NK-92 treated with Interleukin-12 subunit alpha and Interleukin-12 subunit beta, amount 100 ng/mL, for 24 hours (cell line): ENCODE measurements at places on chromosomes 6 and 20.

DNA sequence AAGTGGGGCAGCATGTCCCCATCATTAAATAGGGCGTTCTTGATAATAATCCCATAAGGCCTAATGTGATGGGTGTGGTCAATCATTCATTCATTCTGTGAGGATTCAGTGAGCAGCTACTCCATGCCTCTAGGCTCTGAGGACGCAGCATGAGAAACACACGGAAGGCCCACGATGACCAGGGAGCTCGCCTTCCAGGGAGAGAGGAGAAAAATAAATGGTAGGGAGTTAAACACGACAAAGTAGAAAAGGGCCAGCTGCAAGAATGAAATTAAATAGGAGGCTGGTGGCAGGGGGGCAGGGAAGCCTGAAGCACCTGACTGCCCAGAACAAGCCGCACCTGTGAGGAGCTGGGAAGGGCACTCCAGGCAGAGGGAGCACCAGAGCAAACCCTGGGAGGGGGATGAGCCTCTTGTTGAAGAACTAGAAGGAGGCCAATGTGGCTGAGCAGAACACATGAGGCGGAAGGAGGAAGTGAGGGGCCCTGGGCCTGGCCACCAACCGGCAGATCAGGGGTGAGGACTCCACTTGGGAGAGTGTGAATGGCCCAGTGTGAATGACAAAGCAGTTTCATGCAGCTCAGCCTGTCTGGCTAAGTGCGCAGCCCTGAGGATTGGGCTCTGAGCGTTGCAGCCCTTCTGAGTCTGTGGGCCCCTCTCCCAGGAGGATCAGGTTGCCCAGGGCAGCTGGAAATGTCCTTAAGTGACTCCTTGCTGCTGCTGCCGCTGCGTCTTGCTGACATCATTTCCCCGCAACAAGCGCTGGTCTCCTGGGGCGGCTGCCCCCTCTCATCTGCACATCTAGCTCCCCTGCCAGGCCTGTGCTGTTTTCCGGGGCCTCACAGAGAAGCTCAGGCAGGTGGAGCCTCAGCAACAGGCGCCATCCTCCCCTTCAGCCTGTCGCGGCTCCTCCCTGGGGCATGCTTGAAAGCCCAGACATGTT is 99.9 kb downstream of the CDH26 start:
- peak; percentile 62 for DNase-seq

- DNase-seq: no peak
Measured at GRCh38 chr20:23356203-23356602, 5.6 kb downstream of the NXT1 start.

GRCh38 chr6:7138921-7139358 is 31.2 kb downstream of the RREB1 start:
- DNase-seq: no peak

DNA sequence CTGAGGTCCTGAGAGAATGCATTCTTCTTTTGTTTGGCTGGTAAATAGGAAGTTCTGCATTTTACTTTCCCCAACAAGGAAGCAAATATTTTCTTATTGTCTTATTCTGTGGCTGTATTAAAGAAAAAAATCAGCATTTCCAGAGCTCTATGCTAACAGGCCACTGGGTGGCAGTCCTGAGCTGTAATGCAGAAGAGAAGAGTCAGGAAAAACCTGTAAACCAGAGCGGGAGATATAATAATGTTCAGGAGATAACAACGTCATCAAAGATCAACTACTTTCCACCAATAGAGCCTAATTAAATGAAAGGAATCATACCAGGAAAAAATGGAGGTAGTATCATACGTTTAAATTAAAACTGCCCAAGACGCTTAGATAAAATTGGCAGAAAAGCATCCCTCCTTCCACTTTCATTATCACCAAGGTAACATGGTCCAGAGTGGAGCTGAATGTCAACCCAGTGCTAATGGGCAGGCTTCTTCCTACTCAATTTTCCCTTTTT is 55.6 kb upstream of the CARMIL1 start:
- peak; percentile 27 for DNase-seq

- DNase-seq: no peak
Measured at GRCh38 chr6:96124778-96125177, 109.0 kb downstream of the FUT9 start.

DNA sequence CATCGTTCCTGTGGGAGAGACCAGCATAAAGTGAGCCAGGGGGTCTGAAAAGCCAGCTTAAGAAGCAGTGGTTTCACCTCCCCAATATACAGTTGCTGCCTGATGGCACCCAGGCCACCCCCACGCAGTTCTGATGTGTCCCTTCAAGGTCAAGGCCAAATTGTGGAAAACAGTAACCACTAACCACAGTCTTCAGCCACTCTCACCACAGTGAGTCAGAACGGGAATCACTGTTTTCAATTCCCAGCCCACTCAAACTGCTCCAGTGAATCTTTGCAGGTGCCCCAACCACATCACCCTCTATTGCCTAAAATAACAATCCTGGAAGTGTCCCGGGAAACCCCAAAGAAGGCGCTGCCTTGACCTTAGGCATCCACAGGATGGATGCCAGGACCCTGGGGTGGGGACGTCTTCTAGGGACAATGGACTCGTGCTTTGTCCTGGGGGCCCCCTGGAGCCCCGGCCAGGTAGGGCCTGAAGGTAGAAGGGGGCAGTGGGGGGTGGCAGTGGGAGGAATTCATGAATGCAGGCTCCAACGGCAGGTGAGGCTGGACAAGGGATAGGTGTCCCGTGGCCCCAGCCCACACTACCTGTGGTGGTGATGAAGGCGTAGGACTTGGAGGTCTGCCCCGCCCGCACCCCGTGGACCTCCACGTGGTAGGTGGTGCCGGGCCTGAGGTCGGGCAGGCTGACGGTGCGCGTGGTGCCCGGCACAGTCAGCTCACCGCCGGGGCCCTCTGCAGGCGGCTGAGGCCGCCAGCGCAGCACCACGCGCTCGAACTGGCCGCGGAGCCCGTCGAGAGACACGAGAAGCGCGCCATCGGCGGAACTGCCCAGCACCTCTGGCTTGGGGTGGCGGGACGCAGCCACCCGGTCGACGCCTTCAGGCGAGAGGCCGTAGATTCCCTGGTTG is 22.2 kb downstream of the TNXB start:
- no peak for DNase-seq

GRCh38 chr20:34334654-34335407 is 28.2 kb upstream of the ITCH start:
- DNase-seq: no peak

GRCh38 chr20:51337126-51337805 is 205.3 kb downstream of the NFATC2 start:
- DNase-seq: no peak

DNA sequence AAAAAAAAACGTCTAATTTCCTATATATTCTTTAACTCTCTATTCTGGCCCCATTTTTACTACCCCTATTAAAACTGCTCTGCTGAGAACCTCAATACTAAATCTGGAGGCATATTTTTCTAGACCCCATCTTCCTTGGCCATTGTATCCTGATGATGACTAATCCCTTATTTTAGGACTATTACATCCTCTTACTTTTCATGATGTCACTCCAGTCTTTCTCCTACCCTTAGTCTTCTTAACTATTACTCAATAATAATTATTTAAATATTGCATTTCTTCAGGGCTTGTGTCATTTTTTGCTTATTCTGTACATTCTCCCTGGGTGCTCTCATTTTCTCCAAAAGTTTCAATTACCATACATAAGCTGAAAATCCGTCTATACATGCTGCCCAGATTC is 6.4 kb downstream of the FBXO30 start:
- no peak for DNase-seq

- DNase-seq: no peak
Measured at GRCh38 chr6:37258405-37259105, 611 bp upstream of the TMEM217 start.

DNA sequence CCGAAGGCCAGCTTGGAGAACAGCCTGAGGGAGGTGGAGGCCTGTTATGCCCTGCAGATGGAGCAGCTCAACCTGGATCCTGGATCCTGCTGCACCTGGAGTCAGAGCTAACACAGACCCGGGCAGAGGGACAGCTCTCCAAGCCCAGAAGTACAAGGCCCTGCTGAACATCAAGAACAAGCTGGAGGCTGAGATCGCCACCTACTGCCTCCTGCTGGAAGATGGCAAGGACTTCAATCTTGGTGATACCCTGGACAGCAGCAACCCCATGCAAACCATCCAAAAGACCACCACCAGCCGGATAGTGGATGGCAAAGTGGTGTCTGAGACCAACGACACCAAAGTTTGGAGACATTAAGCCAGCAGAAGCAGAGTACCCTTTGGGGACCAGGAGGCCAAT is 223.5 kb upstream of the ID4 start:
- DNase-seq: no peak

- no peak for DNase-seq
Measured at GRCh38 chr20:555976-556385, 12.4 kb upstream of the CSNK2A1 start.

DNA sequence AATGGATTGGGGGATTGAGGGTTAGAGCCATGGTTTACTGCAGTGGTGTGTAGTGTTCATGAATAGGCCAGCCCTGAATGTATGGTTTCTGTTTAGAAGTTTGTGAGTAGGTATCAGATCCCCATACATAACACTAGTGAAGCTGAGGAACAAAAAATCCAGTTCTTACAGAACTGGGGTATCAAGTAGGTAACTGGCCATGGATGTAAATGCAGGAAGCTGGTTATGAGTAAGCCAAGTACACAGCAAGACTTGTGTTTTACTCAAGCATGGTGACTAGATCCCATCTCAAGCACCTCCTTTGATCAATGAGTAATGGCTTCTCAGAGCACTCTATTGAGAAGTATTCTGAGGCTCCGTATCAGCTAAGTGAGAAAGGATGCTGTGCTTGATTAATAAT is 613.7 kb upstream of the FLRT3 start:
- no peak for DNase-seq

GRCh38 chr6:93453956-93454355 is 34.6 kb upstream of the EPHA7 start:
- no peak for DNase-seq

DNA sequence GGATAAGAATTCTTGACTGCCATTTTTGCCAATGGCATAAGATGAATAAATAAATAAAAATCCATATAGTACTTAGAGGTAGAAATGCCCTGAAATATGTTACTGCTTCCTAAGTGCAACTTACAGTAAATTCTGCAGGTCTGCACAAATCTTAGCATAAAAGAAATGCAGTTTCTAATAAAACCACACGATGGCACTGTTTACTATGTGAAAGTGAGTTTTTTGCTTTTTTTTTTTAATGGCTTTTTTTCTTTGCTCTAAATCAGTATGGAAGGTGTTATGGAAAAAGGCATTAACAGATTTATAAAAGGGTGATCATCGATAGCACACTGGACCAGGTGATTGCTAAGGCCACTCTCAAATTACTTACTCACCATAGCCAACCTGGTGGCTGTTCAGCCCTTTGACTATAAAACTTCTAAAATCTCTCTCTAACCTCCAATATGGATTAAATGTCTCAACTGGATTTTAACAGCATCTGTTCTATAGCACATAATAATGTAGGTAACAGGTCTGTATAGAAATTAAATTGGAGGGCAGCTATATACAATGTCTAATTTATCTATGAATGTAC is 45.8 kb downstream of the AHI1 start:
- no peak for DNase-seq

GRCh38 chr6:150119173-150119572 is 23.7 kb upstream of the PPP1R14C start:
- DNase-seq: no peak
